ENCODE measurements at places on chromosomes 2 and 18.

GRCh38 chr2:151971301-151972051 is 127.4 kb downstream of the CACNB4 start:
- no peak for DNase-seq

- no peak for DNase-seq
These were observed 108.3 kb downstream of the ATL2 start for GRCh38 chr2:38268691-38269327.

- DNase-seq = no peak
These were observed 105.2 kb upstream of the OTOS start for GRCh38 chr2:240245706-240246105.

DNA sequence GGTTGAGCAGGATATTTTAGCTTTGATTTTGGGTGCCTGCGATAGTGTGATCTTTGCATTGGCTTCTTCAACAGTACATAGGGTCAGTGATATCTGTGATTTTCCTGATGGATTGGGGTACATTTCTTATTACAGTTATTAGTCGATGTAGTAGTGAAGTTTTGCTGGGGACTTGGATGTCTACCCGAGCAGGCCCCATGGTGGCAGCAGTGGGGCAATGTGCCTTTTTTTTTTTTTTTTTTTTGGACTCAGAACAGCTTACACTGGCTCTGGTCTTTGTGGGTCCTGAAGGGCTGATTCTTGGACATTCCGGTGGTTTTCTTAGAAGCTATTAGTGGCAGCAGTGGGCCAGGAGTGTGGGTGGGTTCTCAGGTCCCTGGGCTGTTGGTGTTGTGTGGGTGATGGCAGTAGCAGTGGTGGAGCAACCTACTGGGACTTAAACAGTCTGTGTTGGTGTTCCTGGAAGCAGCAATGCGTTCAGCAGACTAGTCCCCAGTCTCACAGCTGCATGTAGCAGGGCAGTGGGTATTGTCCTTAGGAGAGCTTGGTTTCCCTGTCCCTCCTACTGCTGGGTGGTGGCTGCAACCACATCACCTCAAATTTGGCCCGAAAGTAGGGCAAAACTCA is 53.7 kb upstream of the SLC4A10 start:
- no peak for DNase-seq

DNA sequence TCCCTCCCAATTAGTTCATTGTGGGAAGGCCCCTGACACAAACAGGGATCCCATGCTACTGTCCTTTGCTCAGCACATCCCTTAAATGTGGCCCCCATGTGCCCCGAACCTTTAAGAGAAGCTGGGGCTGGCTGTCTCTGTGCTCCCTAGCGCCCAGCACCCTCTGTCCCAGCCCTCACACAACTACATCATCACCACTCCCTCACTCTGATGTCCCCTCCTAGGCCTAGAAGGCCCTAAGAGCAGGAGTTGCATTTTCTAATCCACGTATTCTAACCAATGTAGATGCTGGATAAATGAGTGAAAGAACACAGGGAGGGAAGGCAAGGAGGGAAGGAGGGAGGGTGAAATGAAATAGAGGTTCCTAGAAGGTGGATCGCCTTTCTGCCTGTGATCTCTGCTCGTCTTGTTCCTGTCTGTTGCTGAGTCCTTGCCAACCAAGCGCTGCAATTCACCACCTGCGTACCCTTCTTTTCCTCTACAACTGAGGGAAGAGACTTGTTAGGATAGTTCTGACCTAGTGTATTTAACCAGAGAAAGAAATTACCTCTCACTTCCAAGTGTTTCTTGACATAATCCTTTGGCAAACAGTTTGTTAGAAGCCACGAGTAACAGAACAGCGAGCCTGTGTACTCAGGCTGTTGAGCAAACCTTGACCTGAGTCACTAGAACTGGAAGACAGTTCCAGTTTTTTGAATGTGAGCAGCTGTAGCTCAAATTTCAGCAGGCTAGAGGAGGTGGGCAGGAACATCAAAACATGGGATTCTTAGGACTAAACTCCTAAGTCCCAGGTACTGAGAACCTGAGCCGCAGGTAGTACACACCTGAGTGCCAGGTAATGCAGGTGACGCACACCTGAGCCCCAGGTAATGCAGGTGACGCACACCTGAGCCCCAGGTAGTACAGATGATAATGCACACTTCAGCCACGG is 181.5 kb upstream of the ID2 start:
- DNase-seq = no peak

DNA sequence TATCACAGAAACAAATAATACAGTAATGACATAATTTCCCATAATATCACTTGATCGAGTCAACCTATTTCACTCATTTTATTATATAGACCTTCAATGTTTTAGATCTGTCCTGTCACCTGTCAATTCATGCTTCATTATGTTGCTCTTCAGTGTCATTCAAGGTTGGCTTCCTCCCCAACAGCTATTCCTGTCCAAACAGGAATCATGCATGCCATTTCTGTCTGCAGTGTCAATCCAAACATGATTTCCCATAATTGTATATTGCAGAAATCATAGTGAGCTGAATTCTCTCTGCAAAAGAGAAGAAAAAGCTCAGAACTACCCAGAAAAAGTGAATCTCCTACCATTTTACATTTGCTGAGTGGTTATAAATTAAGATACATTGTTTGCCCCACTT is 628.6 kb downstream of the NR4A2 start:
- DNase-seq = no peak

- DNase-seq = no peak
These were observed 371.6 kb downstream of the EIPR1 start for GRCh38 chr2:3005859-3006501.

DNA sequence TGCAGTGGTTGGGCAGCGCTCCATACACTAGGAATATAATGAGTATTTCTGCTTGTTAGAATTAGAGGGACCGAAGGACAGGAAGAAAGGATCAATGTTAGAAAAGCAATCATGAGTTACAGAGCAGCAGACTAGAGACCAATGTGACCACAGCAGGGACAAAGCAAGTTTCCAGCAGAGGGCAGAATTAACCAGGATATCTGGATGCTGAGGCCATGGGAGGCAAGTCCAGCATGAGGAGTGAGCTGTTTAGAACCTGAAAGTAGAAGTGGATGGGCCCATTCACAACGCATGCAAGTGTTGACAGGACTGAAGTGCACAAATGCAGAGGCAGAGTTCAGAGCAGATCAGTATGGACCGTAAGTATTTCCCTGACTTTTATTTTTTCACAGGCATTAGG is 910.4 kb upstream of the GYPC start:
- DNase-seq = no peak

DNA sequence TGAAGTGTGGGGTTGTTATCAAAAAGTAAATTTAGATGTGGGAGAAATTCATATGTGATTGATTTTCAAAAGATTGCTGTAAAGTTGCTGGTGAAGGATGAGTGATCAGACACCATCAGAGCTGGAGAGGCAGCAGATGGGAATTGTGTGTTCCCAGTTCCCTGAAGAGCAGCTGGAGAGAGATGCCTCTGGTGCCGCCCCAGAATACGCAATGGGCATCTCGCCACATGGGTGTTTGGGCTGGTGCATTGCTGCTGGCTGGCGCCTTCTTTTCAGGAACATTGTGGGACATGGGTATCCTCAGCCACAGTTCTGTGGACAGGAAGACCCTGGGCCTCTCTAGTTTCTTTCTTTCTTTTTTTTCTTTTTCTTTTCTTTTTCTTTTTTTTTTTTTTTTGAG is 11.9 kb downstream of the ATG4B start:
- DNase-seq = no peak

- DNase-seq = no peak
These were observed 68.8 kb upstream of the CD28 start for GRCh38 chr2:203637471-203638167.

DNA sequence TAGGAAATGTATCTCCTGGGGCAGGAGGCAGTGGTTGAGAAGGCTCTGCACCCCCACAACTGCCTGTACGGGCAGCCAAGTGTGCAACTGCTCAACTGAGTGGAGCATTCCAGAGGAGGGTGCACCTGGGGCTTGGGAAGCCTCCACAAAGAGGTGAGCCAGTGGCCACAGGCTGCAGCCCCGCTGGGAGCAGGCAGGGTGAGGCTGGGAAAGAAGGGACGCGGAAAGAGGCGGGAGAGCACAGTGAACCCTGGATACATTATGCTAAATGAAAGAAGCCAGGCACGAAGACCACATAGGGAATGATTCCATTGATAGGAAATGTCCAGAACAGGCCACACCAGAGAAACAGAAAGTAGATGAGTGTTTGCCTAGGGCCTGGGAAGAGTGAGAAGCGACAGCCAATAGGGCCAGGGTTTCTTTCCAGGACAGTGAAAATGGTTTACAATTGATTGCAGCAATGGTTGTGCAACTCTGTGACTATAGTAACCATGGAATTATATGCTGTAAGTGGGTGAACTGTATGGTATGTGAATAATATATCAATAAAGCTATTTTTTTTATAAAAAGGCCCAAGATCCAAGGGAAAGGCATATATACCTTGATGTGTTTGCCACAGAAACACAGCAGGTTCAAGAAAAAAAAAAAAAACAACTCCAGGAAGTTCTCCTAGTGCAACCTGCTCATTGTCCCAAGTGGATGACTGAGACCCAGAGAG is 82.4 kb downstream of the DDX1 start:
- no peak for DNase-seq

DNA sequence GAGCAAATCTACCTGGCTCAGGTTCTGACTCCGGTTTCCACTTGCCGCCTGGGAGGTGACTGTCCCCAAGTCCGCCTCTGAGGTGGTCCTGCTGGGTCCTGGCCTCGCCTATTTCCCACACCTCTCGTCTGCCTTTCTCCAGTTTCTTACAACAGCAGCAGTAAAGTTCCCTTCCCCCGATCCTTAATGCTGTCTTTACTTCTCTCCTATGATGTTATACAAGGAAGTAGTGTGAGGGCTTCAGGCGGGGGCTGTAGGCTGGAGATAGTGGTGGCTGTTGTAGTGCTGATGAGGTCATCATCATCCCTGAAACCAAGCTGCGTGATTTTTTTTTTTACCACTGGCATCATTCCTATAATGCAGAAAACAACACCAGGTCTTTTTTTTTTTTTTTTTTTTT is 18.9 kb downstream of the TGIF1 start:
- DNase-seq = no peak

GRCh38 chr2:121382744-121383143 is 97.7 kb upstream of the TFCP2L1 start:
- DNase-seq = no peak

GRCh38 chr2:189137519-189137918 is 42.0 kb downstream of the COL5A2 start:
- DNase-seq = no peak

GRCh38 chr2:27435628-27436027 is 6.6 kb upstream of the KRTCAP3 start:
- no peak for DNase-seq

GRCh38 chr18:11857177-11857887 is 6.1 kb downstream of the CHMP1B start:
- DNase-seq = no peak

GRCh38 chr2:143705108-143705707 is 576.0 kb downstream of the ARHGAP15 start:
- no peak for DNase-seq

GRCh38 chr2:155846259-155846658 is 486.3 kb downstream of the NR4A2 start:
- no peak for DNase-seq

DNA sequence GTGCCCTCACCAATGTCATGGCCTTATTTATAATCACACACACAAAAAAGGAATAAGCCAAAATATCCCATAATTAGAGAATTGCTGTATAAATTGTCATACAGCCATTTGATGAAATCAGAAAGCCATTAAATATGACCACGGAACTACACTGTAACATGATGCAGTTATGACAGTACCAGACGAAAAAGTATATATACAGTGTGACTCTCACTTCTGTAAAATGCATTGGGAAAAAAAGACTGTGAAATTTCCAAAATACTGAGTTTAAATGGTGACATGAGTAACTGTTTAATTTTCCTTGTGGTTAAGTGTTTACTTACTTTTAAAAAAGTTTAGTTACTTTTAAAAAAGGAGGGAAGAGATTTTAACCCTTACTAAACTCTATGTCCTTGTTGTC is 25.4 kb downstream of the UXS1 start:
- DNase-seq = no peak

GRCh38 chr2:160667811-160668210 is 174.2 kb upstream of the RBMS1 start:
- DNase-seq = no peak

GRCh38 chr2:131146231-131146630 is 41.1 kb downstream of the PLEKHB2 start:
- peak; percentile 45 for DNase-seq

GRCh38 chr2:7703048-7703447 is 785.8 kb downstream of the RNF144A start:
- no peak for DNase-seq

- DNase-seq = no peak
These were observed 56.9 kb upstream of the LHCGR start for GRCh38 chr2:48812416-48812815.

GRCh38 chr2:181183878-181184542 is 203.6 kb downstream of the UBE2E3 start:
- no peak for DNase-seq

GRCh38 chr2:222797871-222798270 is 63.0 kb upstream of the ACSL3 start:
- no peak for DNase-seq

GRCh38 chr2:69947325-69947931 is 14.0 kb downstream of the ASPRV1 start:
- DNase-seq = no peak

DNA sequence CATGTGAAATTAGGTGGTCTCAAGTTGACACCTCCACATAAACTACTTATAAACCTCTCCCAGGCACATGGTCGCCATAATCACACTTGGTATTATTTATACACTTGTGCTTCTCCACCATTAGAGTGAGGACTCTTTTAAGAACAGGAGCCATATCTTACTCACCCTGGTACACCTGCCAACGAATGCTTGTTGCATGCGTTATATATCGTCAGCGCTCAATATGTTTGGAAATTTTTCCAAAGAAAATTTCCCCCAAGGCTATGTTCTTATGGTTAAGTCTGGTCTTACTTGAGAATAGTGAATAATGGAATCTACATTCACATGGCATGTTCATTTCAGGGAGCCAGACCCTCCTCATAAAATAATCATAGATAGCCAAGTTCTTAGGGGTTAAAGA is 271.7 kb downstream of the BCL11A start:
- no peak for DNase-seq

- no peak for DNase-seq
These were observed 156.5 kb upstream of the LRATD1 start for GRCh38 chr2:14475994-14476393.

GRCh38 chr2:188449561-188449960 is 157.9 kb downstream of the GULP1 start:
- DNase-seq = no peak

DNA sequence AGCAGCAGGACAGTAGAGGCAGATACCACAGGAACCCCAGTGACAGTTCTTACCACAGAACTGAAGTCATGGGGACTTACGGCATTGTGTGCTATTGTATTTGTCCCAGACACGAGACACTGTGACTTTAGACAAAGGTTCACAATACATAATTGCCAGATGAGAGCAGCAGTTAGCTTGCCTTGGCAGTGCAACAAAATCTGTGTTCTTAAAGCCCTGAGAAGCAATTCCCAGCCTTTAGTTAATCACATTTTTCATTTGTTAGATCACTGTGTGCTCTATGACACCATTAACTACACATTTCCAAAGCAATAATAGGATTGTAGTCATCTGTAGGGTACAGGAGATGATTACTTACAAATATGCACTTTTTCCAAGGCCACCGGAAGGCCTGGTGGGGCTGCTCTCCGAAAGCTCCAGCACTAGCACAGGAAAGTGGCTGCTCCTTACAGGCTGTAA is 97.5 kb upstream of the LDLRAD4 start:
- DNase-seq = no peak

Data from KG1 (cell line).